ENCODE measurements at places on chromosomes 7 and 10.
A peak's percentile ranks its signal among the peaks of the same experiment; 100 is the strongest.

- no peak for DNase-seq
- H3K4me1 ChIP-seq = no peaks in the 10 kb centered on the region
- H3K4me3 ChIP-seq = no peak overlapping the region
- no peaks in the 10 kb centered on the region for H3K27me3 ChIP-seq
Observed at GRCh38 chr7:156178857-156179256, 366.6 kb upstream of the SHH start.

DNA sequence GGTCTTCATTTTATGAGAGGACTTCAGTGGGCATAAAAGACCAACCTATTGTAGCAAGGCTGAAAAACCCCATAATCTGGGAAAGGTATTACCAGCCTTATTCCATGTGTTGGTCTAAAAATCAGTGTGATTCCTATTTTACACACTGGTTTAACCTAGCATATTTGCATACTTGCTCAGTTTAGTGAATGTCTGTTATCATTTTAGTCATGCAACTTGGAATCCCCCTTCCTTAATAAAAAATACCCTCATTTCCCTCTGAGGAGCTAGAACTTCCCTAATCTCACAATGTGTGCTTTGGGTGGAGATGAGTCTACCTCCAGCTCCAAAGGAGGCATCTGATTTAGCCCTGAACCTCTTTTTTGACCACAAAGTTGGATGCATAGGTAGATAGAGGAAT, 312.8 kb upstream of the SORCS1 start:
- H3K36me3 ChIP-seq = no peaks in the 10 kb centered on the region
- H3K4me1 ChIP-seq = no peaks in the 10 kb centered on the region
- H3K4me3 ChIP-seq = no peak overlapping the region
- no peak for DNase-seq
- H3K27me3 ChIP-seq = no peaks in the 10 kb centered on the region

- peak; percentile 60 for DNase-seq
- H3K27ac ChIP-seq = peak overlapping the region; percentile 36
- H3K4me3 ChIP-seq = no peak overlapping the region
- no peaks in the 10 kb centered on the region for H3K27me3 ChIP-seq
Observed at GRCh38 chr10:79116801-79117723, 48.3 kb downstream of the ZMIZ1 start.

- peaks cover 11% of the 10 kb centered on the region for H3K36me3 ChIP-seq
- H3K4me1 ChIP-seq = peaks cover 14% of the 10 kb centered on the region
- H3K4me3 ChIP-seq = no peak overlapping the region
- DNase-seq = no peak
- no peaks in the 10 kb centered on the region for H3K27me3 ChIP-seq
Observed at GRCh38 chr7:98133181-98133580, 26.5 kb downstream of the LMTK2 start.

GRCh38 chr7:7138897-7139296, 43.4 kb upstream of the C1GALT1 start:
- no peak overlapping the region for H3K27ac ChIP-seq
- no peak for DNase-seq
- no peaks in the 10 kb centered on the region for H3K27me3 ChIP-seq

DNA sequence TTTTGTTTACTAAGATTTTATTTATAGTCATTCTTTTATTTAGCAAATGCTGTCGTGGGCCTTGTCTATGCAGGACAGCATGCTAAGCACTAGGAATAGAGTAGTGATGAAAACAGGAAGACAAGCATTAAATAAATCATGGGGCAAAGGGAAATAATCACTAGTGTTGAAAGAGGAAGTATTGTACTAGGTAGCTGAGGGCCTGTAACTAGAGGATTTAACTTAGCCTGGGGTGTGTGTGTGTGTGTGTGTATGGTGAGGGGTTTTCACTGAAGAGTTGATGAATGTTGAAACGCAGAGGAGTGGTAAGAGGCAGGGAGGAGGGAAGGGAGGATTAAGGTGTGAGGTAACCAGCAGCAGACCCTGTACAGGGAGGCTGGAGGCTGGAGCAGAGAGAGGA, 446.4 kb downstream of the SDK1 start:
- DNase-seq = no peak
- no peaks in the 10 kb centered on the region for H3K27me3 ChIP-seq
- H3K4me1 ChIP-seq = no peaks in the 10 kb centered on the region
- H3K27ac ChIP-seq = no peak overlapping the region

- H3K27ac ChIP-seq = no peak overlapping the region
- H3K36me3 ChIP-seq = no peaks in the 10 kb centered on the region
- no peak for DNase-seq
- no peaks in the 10 kb centered on the region for H3K4me1 ChIP-seq
- no peak overlapping the region for H3K4me3 ChIP-seq
Observed at GRCh38 chr7:16034353-16034752, 347.9 kb upstream of the MEOX2 start.

GRCh38 chr7:141617280-141617679, 66.1 kb downstream of the AGK start:
- no peak overlapping the region for H3K4me3 ChIP-seq
- no peak overlapping the region for H3K27ac ChIP-seq
- H3K4me1 ChIP-seq = no peaks in the 10 kb centered on the region
- no peaks in the 10 kb centered on the region for H3K36me3 ChIP-seq
- no peaks in the 10 kb centered on the region for H3K27me3 ChIP-seq

DNA sequence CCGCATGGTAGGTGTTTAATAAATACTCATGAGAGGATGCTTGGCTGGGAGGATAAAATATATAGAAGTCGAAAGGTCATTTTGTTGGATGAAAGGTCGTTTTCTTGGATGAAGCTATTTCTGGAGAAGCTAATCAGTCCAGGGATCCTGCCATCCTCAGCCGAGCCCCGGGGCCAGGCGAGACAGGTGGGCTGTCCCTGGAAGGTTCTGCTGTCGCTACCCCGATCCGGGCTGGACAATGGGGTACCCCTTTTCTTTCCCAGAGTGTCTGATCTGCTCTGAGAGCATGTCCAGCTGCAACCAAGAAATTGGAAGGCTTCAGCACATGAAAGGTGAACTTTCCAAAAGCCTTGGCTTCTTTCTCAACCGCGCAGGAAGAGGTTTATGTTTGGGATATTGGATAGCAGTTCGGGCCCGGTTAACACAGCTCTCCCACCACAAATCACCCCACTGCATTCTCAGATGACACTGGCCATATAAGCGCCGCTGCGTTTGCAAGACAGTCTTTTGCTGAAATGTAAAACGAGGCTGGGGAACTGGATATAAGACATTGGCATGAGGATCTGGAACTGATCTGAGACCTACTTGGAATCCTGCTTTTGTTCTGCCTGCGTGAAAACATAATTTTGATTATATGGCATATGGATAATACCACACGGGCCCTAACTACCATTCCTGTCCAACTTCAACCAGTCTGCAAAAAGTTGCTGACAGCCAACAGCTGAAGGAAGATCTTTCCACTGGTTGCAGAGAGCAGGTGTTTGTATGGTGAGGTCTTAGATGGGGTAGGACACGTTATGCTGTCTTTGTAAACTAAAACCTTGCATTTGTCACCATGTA, 31.2 kb upstream of the MSRB2 start:
- no peaks in the 10 kb centered on the region for H3K36me3 ChIP-seq
- no peak overlapping the region for H3K4me3 ChIP-seq
- no peaks in the 10 kb centered on the region for H3K27me3 ChIP-seq
- H3K4me1 ChIP-seq = peaks cover 22% of the 10 kb centered on the region
- H3K27ac ChIP-seq = no peak overlapping the region
- DNase-seq = no peak

DNA sequence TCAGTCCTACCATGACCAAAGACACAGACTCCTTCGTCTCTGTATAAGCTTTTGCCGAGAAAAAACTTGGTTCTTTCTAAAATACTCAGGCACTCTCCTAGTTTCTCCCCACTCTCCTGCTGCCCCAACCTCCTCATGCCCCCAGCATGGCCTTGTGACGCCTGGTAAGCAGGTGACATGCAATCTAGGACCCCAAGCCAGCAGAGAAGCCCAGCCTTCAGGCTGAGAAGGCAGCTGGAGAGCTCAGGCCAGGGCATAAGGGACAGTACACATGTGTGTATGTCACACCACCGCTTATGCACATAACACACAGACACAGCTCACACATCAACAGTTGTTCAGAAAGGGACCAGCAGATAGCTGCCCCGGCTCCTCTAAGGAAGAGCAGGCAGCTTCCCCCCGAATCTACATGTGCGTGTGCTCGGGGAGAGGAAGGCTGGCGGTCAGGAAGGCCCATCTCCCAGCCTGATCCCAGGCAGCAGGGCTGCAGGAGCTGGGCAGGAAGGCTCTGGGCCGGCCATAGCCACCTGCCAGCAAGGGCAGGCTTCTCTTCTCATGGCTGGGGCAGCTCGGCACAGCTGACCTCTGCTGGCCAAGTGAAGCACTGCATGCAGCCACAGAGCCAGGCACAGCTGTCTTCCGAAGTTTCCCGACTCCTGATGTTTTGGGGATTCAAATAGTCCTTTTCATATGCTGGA, 8.5 kb downstream of the DDX56 start:
- H3K36me3 ChIP-seq = peaks cover 68% of the 10 kb centered on the region
- H3K27me3 ChIP-seq = no peaks in the 10 kb centered on the region
- no peak overlapping the region for H3K4me3 ChIP-seq
- peaks cover 5% of the 10 kb centered on the region for H3K4me1 ChIP-seq

GRCh38 chr10:114174695-114175188, 739 bp upstream of the CCDC186 start:
- peak overlapping the region; percentile 92 for H3K27ac ChIP-seq
- peak overlapping the region; percentile 84 for H3K4me3 ChIP-seq
- H3K4me1 ChIP-seq = peaks cover 16% of the 10 kb centered on the region
- peak; percentile 77 for DNase-seq
- H3K36me3 ChIP-seq = no peaks in the 10 kb centered on the region

DNA sequence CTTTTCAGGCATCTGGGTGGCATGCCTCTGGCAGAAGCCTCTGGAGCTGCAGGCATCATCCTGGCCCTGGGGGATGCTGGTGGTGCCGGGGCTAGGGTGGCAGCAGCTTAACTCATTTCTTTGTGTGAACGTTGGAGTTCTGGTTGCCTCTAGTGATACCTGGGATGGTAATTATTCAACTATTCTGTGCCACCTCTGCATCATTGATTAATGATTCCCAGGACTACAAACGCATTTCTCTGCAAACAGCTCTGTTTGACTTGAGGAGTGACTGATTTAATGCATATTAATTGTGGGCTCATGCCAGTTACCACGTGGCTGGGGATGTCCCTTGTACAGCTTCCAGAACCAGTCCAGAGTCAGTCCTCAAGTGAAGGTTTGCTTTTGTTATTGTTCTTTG, 55.9 kb downstream of the LRRC18 start:
- no peak overlapping the region for H3K4me3 ChIP-seq
- H3K36me3 ChIP-seq = no peaks in the 10 kb centered on the region
- no peaks in the 10 kb centered on the region for H3K4me1 ChIP-seq
- H3K27me3 ChIP-seq = no peaks in the 10 kb centered on the region
- no peak for DNase-seq

GRCh38 chr10:80690434-80690833, 152.7 kb downstream of the SH2D4B start:
- no peaks in the 10 kb centered on the region for H3K36me3 ChIP-seq
- no peak for DNase-seq
- H3K27me3 ChIP-seq = no peaks in the 10 kb centered on the region
- no peak overlapping the region for H3K4me3 ChIP-seq

- H3K36me3 ChIP-seq = peaks cover 1% of the 10 kb centered on the region
- H3K4me1 ChIP-seq = no peaks in the 10 kb centered on the region
- no peak overlapping the region for H3K4me3 ChIP-seq
- no peak overlapping the region for H3K27ac ChIP-seq
- no peak for DNase-seq
- no peaks in the 10 kb centered on the region for H3K27me3 ChIP-seq
Observed at GRCh38 chr10:102473445-102474331, 22.3 kb upstream of the C10orf95 start.

GRCh38 chr10:1196656-1197055, 140.5 kb downstream of the WDR37 start:
- no peak for DNase-seq
- no peak overlapping the region for H3K27ac ChIP-seq
- no peak overlapping the region for H3K4me3 ChIP-seq
- no peaks in the 10 kb centered on the region for H3K4me1 ChIP-seq

DNA sequence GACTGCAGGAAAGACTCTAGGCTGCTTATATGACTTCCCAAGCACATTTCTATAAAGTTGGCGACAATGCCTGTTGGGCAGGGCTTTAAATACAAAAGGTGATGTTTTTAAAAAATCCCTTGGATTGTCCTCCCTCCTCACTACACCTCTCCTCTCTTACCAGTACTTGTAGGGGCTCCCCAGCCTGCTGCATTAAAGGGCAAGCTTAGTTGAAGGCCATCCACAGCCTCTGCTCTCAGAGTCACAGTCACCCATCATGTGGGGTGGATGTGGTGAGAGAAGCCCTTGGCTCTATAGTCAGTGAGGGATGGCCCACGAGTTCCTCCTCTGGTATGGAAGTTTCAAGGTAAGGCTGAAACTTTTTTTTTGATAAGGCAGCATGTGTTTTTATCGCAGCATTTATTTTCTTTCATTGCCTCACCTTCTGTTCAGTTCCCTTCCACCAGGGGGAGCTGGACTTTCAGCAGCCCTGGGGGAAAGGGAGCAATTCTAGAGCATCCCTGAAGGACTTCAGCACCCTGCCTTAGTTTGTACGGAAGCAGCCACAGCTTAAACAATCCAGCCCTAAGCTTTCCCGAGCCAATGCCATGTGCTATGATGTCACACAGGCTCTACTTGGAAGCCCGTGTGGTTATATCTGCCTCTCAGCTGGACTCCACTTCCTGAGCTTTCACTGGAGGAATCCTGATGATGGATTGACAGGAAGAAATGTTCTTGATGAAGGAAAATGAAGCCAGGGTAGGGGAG, 131.9 kb downstream of the CALCR start:
- H3K27me3 ChIP-seq = no peaks in the 10 kb centered on the region
- H3K36me3 ChIP-seq = no peaks in the 10 kb centered on the region
- no peak for DNase-seq
- H3K27ac ChIP-seq = no peak overlapping the region
- no peaks in the 10 kb centered on the region for H3K4me1 ChIP-seq
- H3K4me3 ChIP-seq = no peak overlapping the region

DNA sequence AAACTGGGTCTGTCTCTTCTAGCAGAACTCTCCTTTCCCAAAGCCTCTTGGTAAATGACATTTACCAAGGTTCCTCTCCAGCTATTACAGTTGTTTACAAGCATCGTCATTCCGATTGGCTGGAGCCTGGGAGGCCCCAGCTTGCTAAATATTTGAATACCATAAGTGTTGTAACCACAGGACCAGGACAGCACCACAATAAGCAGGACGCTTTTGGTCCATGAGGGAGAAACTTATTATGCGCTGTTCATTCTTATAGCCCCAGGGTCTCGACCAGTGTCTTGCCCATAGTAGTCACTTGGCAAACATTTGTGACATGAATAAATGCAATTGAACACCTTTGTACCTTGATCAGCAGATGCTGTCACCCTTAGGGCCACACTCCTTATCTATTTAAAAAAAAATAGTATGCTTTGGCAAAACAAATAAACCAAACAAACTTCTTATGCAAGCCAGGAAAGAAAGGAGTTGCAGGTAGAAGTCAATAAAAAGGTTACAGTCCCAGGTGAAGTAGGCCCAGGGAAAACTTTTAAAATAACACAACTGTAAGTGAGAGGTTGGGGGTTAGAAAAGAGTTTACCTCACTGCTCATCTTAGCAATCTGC, 32.8 kb downstream of the NRAP start:
- no peak for DNase-seq
- H3K36me3 ChIP-seq = no peaks in the 10 kb centered on the region
- H3K27ac ChIP-seq = peak overlapping the region; percentile 96
- H3K4me1 ChIP-seq = peaks cover 62% of the 10 kb centered on the region
- no peaks in the 10 kb centered on the region for H3K27me3 ChIP-seq
